ENCODE measurements at places on chromosomes 3 and 15.

- no peak for DNase-seq
Observed at GRCh38 chr3:122458992-122459391, 43.1 kb upstream of the WDR5B start.

- peak; percentile 44 for DNase-seq
Observed at GRCh38 chr3:142027735-142028134, 121.6 kb downstream of the TFDP2 start.

DNA sequence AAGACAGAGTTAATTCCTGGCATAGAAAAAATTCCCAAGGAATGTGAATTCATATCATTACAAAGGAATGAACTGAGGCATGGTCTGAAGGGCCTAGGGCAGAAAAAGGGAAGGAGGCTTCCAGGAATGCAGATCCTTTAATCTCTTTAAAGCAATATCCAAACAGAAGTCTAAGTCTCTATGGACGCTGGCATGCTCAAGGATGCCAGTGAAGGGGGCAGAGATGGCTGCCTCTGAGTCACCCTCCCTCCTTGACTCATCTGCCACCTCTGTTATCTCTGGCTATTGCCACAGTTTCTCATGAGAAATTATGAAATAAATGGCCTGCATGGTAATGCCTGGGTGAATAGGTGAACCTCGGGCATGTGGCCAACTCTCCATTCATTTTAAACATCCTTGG lies 96.3 kb upstream of the BCL6 start:
- peak; percentile 12 for DNase-seq

- no peak for DNase-seq
Observed at GRCh38 chr15:79192462-79193036, 90.0 kb upstream of the ANKRD34C start.

DNA sequence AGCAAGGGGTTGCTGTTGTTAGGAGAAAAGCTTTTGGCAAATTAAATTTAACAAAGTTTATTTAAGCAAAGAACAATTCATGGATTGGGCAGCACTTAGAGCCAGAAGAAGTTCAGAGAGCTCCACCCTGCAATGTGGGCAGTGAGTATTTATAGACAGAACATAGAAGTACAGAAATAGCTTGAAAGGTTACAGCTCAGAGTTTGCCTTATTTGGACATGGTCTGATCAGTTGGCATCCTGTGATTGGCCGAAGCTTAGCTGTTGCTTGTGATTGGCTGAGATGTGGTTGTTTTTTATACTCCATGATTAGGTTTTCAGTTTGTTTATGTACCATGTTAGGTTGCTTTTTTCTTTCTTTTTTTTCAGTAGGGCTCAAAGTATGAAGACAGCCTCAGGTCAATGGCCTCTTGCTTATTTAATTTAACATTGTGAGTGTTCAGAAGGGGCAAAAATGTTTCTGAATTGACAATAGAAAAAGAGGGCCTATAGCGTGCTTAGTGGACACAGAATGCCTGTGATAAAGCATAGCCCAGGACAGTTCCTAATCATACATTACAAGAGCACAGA lies 293.8 kb downstream of the IGSF11 start:
- no peak for DNase-seq

- DNase-seq: no peak
Observed at GRCh38 chr3:178246004-178246403, 290.2 kb upstream of the KCNMB2 start.

DNA sequence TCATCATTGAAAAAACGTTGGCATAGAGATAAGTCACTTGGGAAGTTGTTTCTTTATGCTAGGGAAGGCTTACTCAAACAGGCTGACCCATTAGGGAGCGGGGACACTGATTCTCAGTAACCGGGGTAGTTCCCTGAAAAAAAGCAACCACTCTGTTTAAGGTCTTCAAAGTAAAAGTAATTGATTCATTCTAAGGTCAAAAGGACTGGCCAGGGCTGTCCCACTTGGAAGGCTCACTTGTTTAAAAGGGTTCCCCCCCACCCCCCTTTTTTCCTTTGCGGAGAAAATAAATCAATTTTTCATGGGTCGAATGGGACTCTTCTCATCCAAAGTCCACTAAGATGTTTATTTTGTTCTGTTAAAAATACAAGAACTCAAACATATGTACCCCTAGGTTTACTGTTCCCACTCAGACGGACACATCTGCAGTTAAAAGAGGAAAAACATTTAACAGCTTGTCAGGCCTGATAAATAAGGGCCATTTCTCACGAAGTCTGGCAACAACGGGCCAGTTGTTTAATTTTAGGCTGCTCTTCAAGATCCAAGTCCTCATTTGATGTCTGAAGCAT lies 53.0 kb downstream of the ARHGEF3 start:
- DNase-seq: no peak

- no peak for DNase-seq
Observed at GRCh38 chr15:90035095-90035839, 34.1 kb downstream of the ZNF710 start.

DNA sequence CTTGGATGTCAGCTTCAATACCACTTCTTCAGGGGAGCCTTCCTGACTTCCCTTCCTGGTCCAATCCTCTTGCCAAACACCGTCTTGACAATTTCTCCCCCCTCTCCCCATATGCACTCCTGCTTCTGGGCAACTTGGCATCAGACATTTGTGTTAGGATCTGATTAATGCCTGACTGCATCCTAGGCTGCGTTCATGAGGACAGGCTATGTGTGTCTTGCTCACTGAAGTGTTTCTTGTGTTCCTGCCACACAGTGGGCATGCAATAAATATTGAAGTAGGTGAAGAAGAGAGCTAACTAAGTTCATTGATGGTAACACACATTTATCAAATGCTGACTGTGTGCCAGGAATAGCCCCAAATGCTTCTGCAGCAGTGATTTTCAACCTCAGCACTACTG lies 36.4 kb upstream of the WNT5A start:
- DNase-seq: no peak

GRCh38 chr3:13451301-13451673 lies 28.8 kb upstream of the HDAC11 start:
- DNase-seq: peak; percentile 54

Data from stimulated activated CD4-positive, alpha-beta T cell treated with anti-CD3 and anti-CD28 coated beads, Interleukin-4, amount 100 ng/mL, for 24 hours (primary cell).